ENCODE measurements at places on chromosomes 3 and 15. TPM values are rescaled to one million over a fixed set of nuclear protein-coding genes. Genes with fewer than 3 reads are reported as not detected.

LSAMP gene
- total RNA-seq, result 3.6 TPM

CHRNA7 gene
- total RNA-seq, result 1.3 TPM

GOLGA6D gene
- not detected for total RNA-seq

TM4SF1 gene
- total RNA-seq, result 143 TPM

B3GNT5 gene
- 10.3 TPM for total RNA-seq

GRIP2 gene
- total RNA-seq, result 1.5 TPM

SLC15A2 gene
- 0.59 TPM for total RNA-seq

NANOGP8 gene
- total RNA-seq, result 2.3 TPM

SERINC4 gene
- total RNA-seq, result not detected

LYZL4 gene
- not detected for total RNA-seq

CSNK1G1 gene
- 25.8 TPM for total RNA-seq

ACY1 gene
- total RNA-seq, result 50.7 TPM

WNT7A gene
- not detected for total RNA-seq

SST gene
- not detected for total RNA-seq

TGM4 gene
- not detected for total RNA-seq

GABRA5 gene
- total RNA-seq, result not detected

BCHE gene
- total RNA-seq, result 0.98 TPM

TMCO5A gene
- not detected for total RNA-seq

Data from tibial nerve (tissue), 4 donors.